ENCODE measurements at places on chromosomes 1 and 21.

GRCh38 chr1:155649676-155650075 is 38.9 kb downstream of the YY1AP1 start:
- no peak for DNase-seq

- DNase-seq: no peak
Observed at GRCh38 chr1:62398377-62398776, 38.5 kb upstream of the USP1 start.

DNA sequence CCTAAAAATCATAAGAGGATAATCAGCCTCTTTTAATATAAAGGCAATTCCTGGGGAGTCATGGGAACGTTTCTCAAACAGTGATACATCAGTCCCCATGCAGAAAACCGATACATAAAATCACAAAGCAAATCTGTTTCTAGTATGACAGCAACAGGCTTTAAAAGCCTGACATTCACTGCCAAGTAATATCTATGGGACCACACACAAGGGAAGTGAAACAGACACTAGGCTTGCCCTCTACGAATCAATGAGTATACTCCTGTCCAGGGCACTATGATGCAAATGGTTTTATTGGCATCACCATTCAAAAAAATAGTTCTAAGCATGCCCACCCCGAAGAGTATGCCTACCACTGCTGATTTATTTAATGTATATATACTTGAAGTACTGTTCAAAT is 54.4 kb downstream of the TIAM1 start:
- no peak for DNase-seq

- DNase-seq: no peak
Observed at GRCh38 chr1:111705841-111706240, 33.4 kb downstream of the INKA2 start.

DNA sequence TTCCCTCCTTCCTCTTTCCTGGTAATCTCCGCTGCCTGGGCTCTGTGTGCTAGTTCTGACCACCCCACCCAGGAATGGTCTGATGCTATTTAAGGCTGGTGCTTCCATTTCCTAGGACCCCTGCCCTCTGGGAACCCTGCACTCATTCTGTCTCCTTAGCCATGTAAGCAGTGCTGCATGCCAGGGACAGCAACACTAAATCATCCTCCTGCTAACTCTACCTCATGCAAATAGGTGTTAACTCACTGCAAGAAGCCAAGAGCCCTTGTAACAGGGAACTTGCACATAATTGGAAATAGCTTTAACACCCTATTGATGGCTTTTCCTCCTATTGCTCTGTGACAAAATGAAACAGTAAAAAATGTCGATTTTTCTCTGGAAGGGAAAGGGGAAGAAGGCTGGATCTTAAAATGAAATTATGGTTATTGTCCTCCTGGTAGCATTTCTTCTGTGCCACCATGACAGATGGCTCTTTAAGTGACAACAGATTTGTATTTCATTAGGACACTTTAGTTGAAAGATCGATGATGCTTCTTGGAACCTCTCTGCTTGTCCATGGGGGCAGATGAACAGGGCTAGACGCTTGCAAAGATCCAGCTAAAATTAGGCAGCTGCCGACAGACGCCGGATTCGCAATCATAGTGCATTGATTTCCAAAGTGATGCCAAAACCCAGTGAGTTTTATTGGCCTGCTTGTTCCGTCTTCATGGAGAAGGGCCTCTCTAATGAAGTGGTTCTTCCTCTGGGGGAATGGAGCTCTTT is 551.7 kb downstream of the MATN1 start:
- DNase-seq: no peak

GRCh38 chr1:20329793-20330542 is 39.3 kb downstream of the VWA5B1 start:
- no peak for DNase-seq

- DNase-seq: no peak
Observed at GRCh38 chr1:31804098-31804497, 11.7 kb downstream of the SPOCD1 start.

Data from stimulated activated CD4-positive, alpha-beta T cell treated with anti-CD3 and anti-CD28 coated beads, Interleukin-12 subunit alpha, Interleukin-12 subunit beta, amount 100 ng/mL, for 24 hours (primary cell).